Fibroblast of skin of abdomen (primary cell): ENCODE measurements at places on chromosomes 16 and 17.

DNA sequence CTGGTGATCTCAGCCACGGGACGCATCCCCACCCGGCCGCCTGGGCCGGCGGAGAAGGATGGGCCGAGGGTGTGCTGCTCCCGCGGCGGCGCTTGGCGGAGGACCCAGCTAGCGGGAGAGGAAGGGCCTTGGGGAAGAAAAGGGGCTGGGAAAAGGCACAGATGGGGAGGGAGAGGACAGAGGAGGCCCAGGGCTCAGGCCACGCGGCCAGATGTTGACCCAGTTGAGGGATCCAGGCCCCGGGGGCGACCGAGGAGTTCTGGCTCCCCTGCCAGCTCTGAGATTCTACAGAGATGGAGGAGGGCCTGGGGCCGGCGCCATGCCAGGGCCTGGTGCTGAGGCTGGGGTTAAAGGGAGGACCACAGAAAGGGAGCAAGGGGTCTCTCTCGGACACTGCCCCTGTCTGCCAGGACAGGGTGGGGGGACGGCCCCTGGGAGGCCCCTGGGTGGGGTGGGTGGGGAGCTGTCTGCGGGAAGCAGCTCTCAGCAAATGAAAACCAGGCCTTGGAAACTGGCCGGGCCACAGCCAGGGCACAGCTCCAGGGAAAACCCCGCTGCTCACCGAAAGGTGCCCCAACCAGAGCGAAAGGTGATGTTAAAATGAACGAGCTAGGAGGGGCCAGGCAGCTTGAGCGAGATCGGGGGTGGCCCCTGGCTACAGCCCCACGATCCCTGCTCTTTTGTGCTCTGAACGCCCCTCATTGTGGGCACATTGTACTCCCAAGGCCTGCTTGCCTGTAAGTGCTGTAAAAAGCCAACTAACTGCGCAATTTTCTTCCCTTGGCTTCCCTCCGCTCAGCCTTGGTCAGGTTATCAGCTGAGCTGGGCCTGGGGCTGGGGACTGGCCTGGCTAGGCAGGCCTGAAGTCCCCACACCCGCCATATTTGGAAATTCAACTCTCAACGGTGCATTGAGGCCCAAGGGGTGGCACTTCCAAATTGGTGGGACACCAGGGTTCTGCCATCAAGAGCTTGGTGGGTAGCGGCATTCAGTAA, 191.4 kb downstream of the ZNF423 start:
- no peak for DNase-seq

GRCh38 chr16:86321491-86321890, 188.8 kb upstream of the FOXF1 start:
- DNase-seq: no peak

DNA sequence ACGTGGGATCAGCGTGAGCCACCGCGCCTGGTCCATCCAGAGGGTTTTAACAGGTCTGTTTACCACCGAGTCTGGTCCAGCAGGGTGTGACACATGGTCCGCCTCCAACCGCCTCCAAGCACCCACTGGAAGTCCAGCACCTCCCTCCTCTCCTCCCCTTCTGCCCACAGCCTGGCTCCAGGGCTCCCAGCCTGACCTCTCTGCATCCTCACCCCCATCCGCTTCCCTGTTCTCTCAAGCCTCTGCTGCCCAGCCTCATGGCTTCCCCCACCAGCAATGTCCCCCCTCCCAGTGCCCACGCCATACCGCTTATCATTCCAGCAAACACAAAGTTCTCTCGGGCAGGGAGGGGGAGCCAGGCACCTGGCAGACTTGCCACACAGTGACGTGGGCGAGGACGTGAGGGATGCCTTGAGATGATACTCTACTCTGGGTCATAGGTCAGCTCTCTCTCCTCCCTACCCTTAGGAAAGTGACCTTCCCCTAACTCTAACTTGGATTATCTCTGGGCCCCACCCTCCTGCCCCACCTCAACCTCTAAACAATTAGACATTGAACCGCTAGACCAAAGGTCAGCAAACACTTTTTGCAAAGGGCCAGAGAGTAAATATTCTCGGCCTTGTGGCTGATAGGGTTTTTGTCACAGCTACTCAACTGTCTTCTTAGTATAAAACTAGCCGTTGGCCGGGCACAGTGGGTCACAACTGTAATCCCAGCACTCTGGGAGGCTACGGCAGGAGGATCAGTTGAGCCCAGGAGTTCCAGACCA, 23.1 kb downstream of the CDC42EP4 start:
- DNase-seq: no peak

GRCh38 chr16:3158510-3159314, 23.9 kb downstream of the ZNF213 start:
- peak; percentile 83 for DNase-seq

DNA sequence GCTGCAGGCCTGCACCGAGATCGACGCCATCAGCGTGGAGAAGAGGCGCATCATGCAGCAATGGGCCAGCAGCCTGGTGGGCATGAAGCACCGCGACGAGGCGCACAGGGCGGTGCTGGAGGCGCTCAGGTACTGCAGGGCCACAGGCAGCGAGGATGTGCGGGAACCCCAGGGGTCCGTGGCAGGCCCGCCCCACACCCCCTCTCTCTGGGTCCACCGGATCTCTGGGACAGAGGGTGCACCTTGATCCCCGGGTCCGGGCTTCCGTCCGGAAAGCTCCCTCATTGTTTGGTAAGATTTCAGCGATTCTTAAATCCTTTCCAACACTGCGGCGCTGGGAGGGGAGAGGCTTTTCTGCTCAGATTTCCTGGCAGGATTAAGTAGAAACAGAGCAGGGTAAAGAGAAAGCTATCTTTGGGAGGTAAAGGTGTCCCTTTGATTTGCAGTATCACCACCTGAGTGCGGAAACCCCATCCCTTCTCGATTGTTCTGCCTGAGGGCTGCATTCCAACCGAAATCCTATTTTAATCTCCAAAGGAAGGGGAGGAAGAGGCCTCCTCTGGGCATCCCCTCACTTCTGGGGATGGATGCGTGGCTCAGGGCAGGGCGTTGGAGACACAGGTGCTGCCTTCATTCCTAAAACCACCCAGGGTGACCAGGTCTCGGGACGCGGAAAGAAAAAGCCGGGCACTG, 29.2 kb downstream of the CCDC40 start:
- DNase-seq: no peak

- DNase-seq: peak; percentile 39
These were observed 51.8 kb downstream of the BEAN1 start for GRCh38 chr16:66478733-66479511.

DNA sequence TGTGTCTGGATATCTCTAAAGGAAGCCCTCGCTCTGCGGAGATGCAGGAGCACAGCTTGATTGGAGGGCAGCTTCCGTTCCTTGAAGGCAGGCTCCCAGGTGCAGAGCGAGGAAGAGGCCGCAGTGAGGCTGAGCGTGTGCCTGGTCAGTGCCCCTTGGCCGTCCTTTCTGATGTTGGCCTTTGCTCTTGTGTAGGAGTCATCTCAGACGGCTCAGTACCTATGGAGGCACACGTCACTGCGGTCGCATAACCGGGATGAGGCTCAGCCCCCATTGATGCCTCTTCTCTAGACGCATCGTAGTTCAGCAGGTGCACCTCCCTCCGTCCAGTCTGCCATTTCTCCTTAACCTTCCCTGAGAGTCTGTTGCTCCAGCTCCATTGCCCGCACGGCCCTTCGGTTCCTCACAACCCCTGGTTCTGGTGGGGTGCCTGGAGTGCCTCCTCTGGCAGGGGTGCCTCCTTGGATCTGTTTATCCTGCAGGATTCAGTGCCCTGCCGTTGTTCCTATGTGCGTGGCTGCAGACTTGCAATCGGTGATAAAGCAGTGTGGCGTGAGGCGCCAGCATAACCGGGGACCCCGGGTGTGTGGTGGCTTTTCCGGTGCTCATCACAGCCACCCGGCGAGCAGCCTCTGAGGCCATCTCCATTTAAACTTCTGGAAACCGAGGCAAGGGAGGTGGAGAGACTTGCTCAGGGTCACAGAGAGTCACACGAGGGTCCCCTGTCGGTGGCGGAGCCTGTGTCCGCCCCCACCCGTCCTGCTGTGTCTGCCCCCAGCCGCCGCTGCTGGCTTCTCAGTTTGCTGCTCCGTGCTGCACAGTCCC, 188.8 kb upstream of the CHMP6 start:
- DNase-seq: no peak

GRCh38 chr16:1990351-1991134, 773 bp downstream of the SYNGR3 start:
- DNase-seq: no peak

- peak; percentile 93 for DNase-seq
These were observed 24.8 kb upstream of the MAP3K14 start for GRCh38 chr17:45341533-45342158.

GRCh38 chr17:77316191-77316641, 175.4 kb downstream of the SEC14L1 start:
- DNase-seq: peak; percentile 49

DNA sequence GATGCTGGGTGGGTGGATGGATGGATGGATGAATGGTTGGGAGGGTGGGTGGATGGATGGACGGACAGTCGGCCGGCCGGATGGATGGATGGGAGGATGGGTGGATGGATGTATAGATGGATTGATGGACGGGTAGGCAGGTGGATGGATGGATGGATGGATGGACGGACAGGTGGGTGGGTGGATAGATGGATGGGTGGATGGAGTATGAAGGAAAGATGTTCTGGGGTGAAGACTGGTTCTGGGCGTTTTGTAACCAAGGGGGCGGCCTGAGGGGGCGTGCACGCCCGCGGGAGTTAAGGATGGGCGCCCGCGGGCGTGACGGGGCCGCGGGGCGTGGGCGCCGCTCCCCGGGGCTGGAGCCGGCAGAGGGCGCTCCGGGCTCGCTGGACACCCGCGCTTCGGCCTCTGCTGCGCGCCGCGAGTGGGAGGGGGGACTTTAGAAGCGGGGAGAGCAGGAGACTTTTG, at the start of gene NECAB2:
Gene NECAB2 (plus strand): TSS at position 407 of the 468 bp plus-strand sequence. CDS start 405 bp downstream, outside the sequence.
- peak; percentile 13 for DNase-seq

DNA sequence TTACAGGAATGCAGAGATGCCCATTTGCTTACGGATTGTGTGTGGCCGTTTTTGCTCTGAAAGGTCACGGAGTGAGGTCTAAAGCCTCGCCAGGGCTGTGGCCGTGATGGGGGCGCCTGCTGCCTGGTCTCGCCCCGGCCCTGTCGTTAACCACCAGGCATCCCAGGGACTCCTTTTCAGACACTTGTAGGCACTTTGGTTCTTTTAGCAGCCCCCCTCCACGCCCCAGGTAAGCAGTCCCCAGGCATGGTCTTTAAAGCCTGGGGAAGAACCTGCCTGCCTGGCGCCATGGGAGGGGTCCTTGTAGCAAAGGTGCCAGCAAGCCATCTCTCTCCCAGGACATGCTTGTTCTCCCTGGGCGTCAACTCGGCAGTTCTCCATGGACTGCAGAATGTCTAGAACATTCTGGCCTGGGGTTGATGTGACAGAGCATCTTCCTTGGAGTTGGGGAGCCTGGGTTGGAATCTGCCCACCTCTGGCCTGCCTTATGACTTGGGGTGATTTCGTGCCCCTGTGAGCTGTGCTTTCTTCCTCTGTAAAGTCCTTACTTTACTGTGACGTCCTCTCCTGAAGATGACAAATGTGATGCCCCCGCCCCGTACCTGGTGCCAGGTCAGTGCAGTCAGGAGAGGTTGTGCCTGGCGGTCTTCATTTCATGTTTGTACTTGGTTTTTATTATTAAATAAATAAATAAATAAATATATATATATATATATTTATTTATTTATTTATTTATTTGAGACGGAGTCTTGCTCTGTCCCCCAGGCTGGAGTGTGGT, 5.4 kb downstream of the KCTD5 start:
- DNase-seq: no peak

GRCh38 chr17:43669971-43670644, 8.4 kb upstream of the MEOX1 start:
- peak; percentile 43 for DNase-seq

DNA sequence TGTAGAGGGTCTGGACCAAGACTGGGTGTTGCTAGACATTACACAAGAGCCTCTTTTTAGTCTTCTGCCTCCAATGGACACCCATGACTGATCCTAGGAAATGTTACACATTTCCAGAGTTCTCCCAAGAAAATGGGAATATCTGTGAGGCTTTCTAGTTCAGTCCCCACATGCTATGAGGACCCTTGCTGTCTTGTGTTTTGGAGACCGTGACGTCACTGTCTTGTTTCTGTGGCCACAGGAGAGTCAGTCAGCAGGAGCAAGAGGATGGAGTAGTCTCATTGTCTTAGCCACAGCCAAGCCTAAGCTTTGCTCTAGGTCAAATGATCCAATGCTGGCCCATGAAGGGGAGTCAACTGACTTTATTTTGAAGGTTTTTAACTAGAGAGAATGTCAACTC, 820.1 kb upstream of the RBFOX1 start:
- no peak for DNase-seq

GRCh38 chr17:73261952-73262675, 434 bp upstream of the CPSF4L start:
- no peak for DNase-seq

DNA sequence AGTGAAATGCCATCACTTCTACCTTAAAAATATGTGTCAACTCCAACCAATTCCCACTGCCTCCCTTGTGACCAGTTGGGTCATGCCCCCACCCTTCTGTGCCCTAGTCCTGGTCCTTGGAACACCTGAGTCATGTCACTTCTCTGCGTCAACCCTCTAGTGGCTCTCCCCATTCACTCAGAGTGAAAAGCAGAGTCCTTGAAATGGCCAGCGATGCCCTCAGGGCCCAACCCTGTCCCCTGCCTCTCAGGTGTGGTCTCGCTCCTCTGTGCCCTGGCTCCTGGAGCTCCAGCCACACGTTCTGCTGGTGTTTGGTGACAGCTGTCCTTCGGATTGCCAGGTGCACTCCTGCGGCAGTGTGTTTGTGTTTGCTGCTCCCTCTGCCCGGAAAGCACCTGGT, 89.2 kb downstream of the SPECC1 start:
- DNase-seq: no peak

DNA sequence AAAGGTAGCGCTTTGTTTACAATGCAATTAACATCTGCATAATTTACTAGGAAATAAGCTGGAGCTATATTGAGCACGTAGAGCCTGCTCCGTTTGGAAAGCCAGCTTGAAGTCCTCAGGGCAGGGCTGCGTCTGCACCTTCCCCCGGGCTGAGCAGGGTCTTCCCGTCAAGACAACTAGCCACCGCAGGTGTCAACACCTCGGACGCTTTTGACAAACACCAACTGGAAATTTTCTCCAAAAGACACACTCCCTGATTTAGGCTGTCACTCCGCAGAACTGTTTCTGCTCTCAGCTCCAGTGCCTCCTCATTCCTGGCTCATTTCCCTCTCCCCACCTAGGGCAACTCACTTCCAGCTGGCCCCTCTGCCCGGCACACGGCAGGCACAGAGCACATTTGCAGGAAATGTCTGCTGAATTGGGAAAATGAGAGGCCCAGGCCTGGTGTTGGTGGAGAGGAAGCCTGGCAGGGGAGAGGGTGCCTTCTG, 170.3 kb downstream of the MAF start:
- no peak for DNase-seq
